ENCODE measurements at places on chromosomes 1 and 21.

DNA sequence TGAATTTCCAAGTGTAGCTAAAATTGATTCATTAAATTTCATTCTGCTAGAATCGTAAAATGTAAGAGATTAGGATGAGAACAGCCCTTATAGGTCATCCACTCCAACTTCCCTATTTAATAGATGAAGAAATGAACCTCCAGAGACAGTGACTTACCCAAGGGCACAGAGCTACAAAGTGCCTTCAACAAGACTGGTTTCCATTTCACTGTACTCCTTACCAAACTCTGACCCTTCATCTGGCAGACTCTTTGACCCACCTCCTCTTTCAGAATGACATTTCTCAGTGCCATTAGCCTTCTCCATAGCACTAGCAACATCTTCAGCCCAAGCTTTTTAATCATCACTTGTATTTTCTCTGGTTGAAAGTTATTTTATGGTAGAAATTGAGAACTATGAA, 161.3 kb downstream of the NEK7 start:
- DNase-seq = no peak

GRCh38 chr1:159015440-159015909, 5.8 kb downstream of the IFI16 start:
- DNase-seq = peak; percentile 93

DNA sequence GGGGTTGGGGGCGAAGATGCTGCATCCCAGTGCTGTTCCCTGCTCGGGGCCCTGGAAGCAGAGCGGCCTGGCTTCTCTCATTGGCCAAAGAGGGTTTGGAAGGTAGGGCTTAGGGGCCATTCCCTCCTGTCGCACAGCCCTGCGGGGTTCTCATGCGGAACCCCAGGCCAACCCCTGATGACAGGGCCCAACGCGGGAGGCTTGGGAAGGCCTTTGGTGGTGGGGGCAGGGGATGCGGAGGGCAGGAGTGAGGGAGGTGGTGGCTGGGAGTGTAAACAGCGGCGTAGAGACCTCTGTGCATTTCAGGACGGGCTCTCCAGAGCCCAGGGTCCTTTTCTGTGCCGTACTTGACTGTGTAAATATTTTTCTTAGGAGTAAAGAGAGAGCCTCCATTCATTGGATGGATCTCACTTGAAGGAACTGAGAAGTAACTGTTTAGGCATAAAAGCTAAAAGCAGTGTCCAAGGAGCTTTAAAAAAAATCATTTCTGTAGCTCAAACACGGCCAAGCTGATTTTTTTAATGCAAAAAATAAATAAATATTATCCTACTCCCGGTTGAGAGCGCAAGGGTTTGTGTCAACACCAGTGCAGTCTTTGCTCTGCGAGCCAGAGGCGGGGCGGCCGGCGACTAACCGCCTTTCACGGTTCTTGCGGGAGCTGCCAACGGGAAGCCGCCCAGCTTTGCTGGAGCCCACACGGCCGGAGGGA, 169.1 kb downstream of the PRDM16 start:
- DNase-seq = no peak

GRCh38 chr1:109056064-109056463, 14.2 kb upstream of the WDR47 start:
- no peak for DNase-seq

- peak; percentile 62 for DNase-seq
Measured at GRCh38 chr1:156371553-156372264, 2.7 kb downstream of the RHBG start.

GRCh38 chr1:239392271-239392670, 5.9 kb downstream of the CHRM3 start:
- no peak for DNase-seq

DNA sequence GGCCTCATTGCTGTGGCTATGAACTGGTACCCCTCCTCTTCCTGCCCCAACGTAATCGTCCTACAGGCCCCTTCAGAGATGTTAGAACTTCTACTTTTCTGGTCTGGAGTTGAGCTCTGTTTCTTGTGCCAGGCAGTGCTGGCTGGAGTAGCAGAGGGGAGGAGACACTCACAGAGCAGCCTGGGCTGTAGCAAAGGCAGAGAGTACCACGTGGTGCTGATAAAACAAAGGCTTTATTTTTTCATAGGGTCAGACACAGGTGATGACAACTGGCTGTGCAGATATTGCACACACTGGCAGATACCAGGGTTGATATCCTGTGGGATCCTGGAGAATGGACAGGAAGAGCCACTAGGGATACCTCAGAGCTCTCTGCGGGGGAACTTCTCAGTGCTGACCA, 23.2 kb downstream of the CRCT1 start:
- no peak for DNase-seq
